KG1 (cell line): ENCODE measurements at places on chromosomes 4 and X.

DNA sequence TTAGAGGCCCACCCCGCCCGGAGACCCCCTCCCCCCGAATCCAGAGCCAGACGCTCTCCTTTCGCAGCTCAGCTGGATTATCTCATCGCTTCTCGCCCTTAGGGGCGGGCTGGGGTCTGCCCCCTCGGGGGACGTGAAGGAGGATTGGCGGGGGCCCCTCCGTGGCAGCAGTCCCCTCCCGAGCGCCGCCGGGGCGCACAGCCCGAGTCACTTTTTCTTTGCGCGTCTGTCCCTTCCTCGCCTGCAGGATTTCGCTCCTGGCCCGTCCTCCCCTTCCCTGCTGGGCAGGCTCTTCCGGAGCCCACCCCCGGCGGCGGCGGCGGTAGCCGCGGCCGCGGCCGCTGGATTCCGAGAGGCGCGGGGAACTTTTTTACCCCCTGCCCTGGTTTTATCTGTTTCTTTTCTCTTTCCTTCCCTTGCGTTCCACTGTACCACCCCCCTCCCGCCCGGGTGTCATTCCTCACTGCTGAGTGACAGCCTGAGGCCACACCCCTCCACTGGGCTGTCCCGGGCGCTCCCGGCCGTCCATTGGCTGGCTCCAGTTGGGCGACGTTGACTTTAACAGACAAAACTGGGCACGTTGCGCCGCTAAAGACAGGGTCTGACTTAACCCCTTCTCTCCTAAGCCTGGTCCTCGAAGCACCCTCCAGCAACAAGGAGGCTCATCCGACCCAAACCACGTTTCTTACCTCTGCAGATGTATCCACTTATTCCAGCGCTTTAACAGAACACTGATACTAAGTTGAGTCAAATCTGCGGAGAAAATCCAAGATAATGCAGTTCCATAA is 492 bp upstream of the NKX3-2 start:
- DNase-seq, result no peak

GRCh38 chr4:184732126-184732525 is 1.8 kb downstream of the CENPU start:
- DNase-seq, result no peak

GRCh38 chr4:24559032-24559821 is 25.1 kb downstream of the DHX15 start:
- DNase-seq, result no peak

DNA sequence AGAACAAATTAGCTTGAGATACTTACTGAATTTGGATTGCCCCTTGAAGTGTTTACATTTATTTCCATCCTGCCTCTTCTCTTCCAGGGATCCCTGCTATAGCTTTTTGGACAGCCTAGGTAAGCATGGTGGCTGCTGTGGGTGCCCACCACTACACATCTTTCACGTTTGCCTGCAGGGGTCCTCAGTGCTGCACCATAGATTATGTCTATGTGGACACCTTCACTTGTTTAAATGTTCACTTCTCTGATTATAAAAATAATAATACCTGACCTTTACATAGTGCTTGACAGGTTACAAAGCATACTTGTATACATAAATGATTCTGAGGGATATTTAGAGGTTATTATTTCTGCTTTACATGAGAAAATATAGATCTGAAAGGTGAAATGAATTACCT is 67.9 kb upstream of the SLC4A4 start:
- no peak for DNase-seq

DNA sequence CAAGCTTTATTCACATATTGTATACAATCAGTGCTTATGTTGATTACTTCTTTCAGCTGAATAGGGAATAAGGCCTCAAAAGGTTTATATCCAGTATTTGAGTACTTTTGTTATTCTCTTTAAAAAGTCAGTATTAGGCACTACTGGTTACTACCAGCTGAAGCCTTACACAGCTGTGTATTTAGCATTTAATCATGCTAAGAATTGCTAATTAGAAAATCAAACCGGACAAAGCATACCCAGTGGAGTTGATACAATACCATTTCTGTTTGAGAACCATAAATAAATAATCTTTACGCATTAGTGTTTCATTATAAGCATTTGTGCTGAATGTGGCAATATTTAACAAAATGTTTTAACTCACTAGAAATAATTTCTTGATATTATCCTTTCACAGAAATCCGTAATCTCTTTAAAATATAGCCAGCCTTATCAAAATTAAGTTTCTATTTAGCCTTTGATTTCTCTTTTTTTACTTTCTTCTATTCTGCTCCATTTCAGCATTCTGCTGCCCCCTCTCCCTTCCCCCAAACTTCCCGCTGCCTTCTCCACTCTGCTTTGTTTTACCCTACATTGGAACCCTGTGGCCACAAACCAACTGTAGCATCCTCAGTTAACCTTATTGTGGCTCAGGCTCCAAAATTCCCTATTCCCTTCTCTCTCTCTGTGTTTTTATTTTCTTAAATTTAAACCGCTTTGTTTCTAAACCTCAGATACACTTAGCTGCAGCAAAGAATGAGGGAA is 37.8 kb downstream of the UGT8 start:
- no peak for DNase-seq

- no peak for DNase-seq
Observed at GRCh38 chr4:8920289-8920965, 48.8 kb upstream of the HMX1 start.

- no peak for DNase-seq
Observed at GRCh38 chr4:174595141-174595929, 73.0 kb upstream of the HPGD start.

- no peak for DNase-seq
Observed at GRCh38 chr4:116585246-116585645, 500.1 kb downstream of the TRAM1L1 start.

DNA sequence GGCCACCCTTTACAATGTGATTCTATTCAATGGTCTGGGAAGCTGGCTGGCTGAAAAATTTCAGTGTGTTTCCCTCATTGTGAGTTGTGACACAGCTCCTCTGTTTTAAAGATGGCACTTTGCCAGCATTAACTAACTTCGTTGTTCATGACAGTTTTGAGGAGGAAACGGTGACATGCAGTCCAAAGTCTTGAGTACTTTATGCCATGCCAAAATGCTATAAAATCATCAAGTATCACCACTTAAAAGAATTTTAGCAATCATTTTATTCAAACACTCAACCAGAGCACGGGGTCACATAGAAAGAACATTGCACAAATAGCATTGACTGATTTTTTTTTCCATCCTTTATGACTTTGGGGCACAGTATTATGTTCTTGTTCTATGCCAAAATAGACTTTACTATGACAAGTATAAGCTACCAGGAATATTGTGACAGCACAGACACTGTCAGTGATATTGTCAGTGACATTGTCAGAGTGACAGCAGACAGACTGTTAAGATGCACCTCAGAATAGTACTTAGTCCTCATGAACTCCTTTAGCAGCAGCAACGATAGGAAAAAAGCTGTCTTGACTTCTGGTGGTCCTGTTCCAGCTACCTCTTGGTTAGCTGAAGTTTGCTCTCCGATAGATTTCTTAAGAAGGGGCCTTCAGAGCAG is 46.7 kb downstream of the CXCL13 start:
- DNase-seq, result no peak
